CD4-positive, CD25-positive, alpha-beta regulatory T cell (primary cell): ENCODE measurements at places on chromosomes 4 and X. TPM values are rescaled to one million over a fixed set of nuclear protein-coding genes. Genes with fewer than 3 reads are reported as not detected.

HTN3 gene
- not detected for total RNA-seq

ENPP6 gene
- total RNA-seq: not detected

SHOX gene
- not detected for total RNA-seq

TNIP3 gene
- total RNA-seq: 1.3 TPM

RHOH gene
- 645 TPM for total RNA-seq

EDA gene
- total RNA-seq: 2.4 TPM

PDGFRA gene
- total RNA-seq: not detected

CLTRN gene
- not detected for total RNA-seq

MAGEA10 gene
- total RNA-seq: not detected

GRIA2 gene
- total RNA-seq: not detected

EMCN gene
- not detected for total RNA-seq

VGLL1 gene
- not detected for total RNA-seq

NALF2 gene
- total RNA-seq: not detected

NWD2 gene
- total RNA-seq: not detected

GRIA3 gene
- total RNA-seq: not detected

PCDH18 gene
- total RNA-seq: 0.25 TPM

TMEM31 gene
- not detected for total RNA-seq

CLGN gene
- total RNA-seq: not detected

TEX13C gene
- total RNA-seq: not detected

PHF8 gene
- total RNA-seq: 65.8 TPM

SEPTIN11 gene
- total RNA-seq: 29.4 TPM

SLC25A6 gene
- total RNA-seq: 277 TPM

IGSF1 gene
- total RNA-seq: not detected

IRF2 gene
- 63.4 TPM for total RNA-seq

CDKL2 gene
- 0.30 TPM for total RNA-seq

TMPRSS11B gene
- total RNA-seq: not detected

ATP8A1 gene
- 49.9 TPM for total RNA-seq

ADAM29 gene
- total RNA-seq: not detected

ATOH1 gene
- not detected for total RNA-seq

ASB5 gene
- total RNA-seq: not detected

TLR6 gene
- 2.2 TPM for total RNA-seq

P2RY4 gene
- total RNA-seq: 0.39 TPM

CFI gene
- not detected for total RNA-seq

RNF113A gene
- 30.7 TPM for total RNA-seq

SPANXA2 gene
- total RNA-seq: not detected

NKRF gene
- total RNA-seq: 14.1 TPM

GAB3 gene
- 6.0 TPM for total RNA-seq

BANK1 gene
- total RNA-seq: 1.5 TPM

NLRP2B gene
- total RNA-seq: not detected

SPOCK3 gene
- not detected for total RNA-seq

TFE3 gene
- 44.2 TPM for total RNA-seq

BRS3 gene
- not detected for total RNA-seq

SERTM2 gene
- not detected for total RNA-seq

VCX2 gene
- not detected for total RNA-seq

ADAMTS3 gene
- total RNA-seq: not detected

SFRP2 gene
- not detected for total RNA-seq

CYSLTR1 gene
- total RNA-seq: 7.2 TPM

KLKB1 gene
- 1.2 TPM for total RNA-seq

ZNF827 gene
- 6.0 TPM for total RNA-seq

FAM114A1 gene
- not detected for total RNA-seq

EXOC1 gene
- total RNA-seq: 23.3 TPM

PABPC1L2B gene
- not detected for total RNA-seq

AGTR2 gene
- total RNA-seq: not detected

OTC gene
- not detected for total RNA-seq

SPANXC gene
- total RNA-seq: not detected

CT45A1 gene
- not detected for total RNA-seq

ZNF330 gene
- total RNA-seq: 35.9 TPM

CYP2U1 gene
- 2.1 TPM for total RNA-seq

USP17L18 gene
- total RNA-seq: not detected
